ENCODE measurements at places on chromosomes 6 and 20. TPM values are rescaled to one million over a fixed set of nuclear protein-coding genes. Genes with fewer than 3 reads are reported as not detected.

The UFL1 gene
- 23.5 TPM for total RNA-seq

The DNAH8 gene
- total RNA-seq, result 0.03 TPM

The SMOC2 gene
- total RNA-seq, result not detected

The STX11 gene
- total RNA-seq, result 25.0 TPM

The SMAP1 gene
- total RNA-seq, result 48.4 TPM

The LPA gene
- total RNA-seq, result not detected

The UBE2C gene
- total RNA-seq, result 184 TPM

The C6orf58 gene
- total RNA-seq, result not detected

The CALHM5 gene
- total RNA-seq, result not detected

The CLVS2 gene
- total RNA-seq, result not detected

The PEDS1 gene
- total RNA-seq, result 32.3 TPM

The DUSP15 gene
- total RNA-seq, result not detected

The CCDC170 gene
- total RNA-seq, result not detected

The DSE gene
- 7.5 TPM for total RNA-seq

The SPATA25 gene
- total RNA-seq, result 0.88 TPM

The LY6G6D gene
- not detected for total RNA-seq

The FRMD1 gene
- not detected for total RNA-seq

The NKAIN2 gene
- total RNA-seq, result not detected

The TXLNB gene
- total RNA-seq, result 0.60 TPM

The RBM38 gene
- 119 TPM for total RNA-seq

The RSPO4 gene
- not detected for total RNA-seq

The EYS gene
- not detected for total RNA-seq

The NNAT gene
- not detected for total RNA-seq

The STK35 gene
- total RNA-seq, result 18.5 TPM

The CYP21A2 gene
- 0.23 TPM for total RNA-seq

The GSTA2 gene
- not detected for total RNA-seq

The NR2E1 gene
- total RNA-seq, result not detected

The HRH3 gene
- not detected for total RNA-seq

The GNAS-AS1 gene
- 1.0 TPM for total RNA-seq

The MEI4 gene
- not detected for total RNA-seq

The YTHDF1 gene
- 36.8 TPM for total RNA-seq

The DEFB115 gene
- total RNA-seq, result not detected

The C6orf62 gene
- 156 TPM for total RNA-seq

The CST7 gene
- 178 TPM for total RNA-seq

The RPS10 gene
- 1,296 TPM for total RNA-seq

The ZKSCAN4 gene
- 6.3 TPM for total RNA-seq

The COMMD7 gene
- total RNA-seq, result 62.6 TPM

The BPIFB4 gene
- not detected for total RNA-seq

The ARMH2 gene
- 1.2 TPM for total RNA-seq

The CLPSL2 gene
- not detected for total RNA-seq

The PNPLA1 gene
- total RNA-seq, result not detected

The ZNF831 gene
- 12.7 TPM for total RNA-seq

The PLCB4 gene
- not detected for total RNA-seq

The TMEM200A gene
- 3.0 TPM for total RNA-seq

The SUN5 gene
- total RNA-seq, result not detected

The WFDC5 gene
- total RNA-seq, result 0.73 TPM

The RSPH4A gene
- total RNA-seq, result 0.10 TPM

The RNF217 gene
- 2.0 TPM for total RNA-seq

The OR12D3 gene
- total RNA-seq, result not detected

Measured in activated CD4-positive, alpha-beta memory T cell treated with anti-CD3 and anti-CD28 coated beads, Interleukin-2, amount 10 ng/mL, durations not matched to agents 7 days and 5 days (primary cell).